Stimulated activated CD4-positive, alpha-beta T cell treated with anti-CD3 and anti-CD28 coated beads, Interleukin-1b, Interleukin-23, amount 100 ng/mL, for 48 hours (primary cell): ENCODE measurements at places on chromosomes 4 and X.

GRCh38 chrX:31649201-31649600 lies 577.4 kb upstream of the FTHL17 start:
- no peak for DNase-seq

DNA sequence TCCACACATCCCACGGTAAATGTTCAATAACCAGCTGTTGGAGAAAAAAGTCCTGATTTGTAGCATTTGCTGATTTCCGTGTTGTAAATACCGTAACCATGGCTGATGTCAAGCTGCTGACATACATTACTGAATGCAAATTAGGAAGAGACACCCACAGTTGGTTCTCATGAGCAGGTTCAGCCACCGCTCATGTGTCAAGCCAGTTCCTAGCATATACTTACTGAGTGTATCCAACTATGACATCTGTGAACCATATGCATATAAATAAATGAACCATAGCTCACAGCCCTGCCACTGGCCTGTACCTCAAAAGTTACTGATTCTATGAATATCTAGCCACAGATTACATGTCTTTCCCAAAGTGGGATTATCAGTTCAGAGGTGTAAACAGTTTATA lies 29.5 kb downstream of the FHDC1 start:
- DNase-seq = no peak

GRCh38 chr4:175147233-175147632 lies 229.1 kb downstream of the ADAM29 start:
- DNase-seq = no peak

DNA sequence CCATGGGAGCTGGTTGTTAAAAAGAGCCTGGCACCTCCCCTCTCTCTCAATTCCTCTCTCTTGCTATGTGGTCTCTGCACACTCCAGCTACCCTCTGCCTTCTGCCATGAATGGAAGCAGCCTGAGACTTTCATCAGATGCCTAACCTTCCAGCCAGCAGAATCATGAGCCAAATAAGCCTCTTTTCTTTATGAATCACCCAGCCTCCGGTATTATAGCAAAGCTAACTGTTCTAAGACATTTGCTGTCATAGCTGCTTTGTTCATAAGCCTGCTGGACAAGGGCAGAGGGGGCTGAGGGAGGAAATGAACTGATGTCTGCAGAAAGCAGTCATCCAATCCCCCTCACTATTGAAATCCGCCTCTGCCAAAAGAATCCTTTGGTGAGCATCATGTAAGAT lies 196.7 kb downstream of the ZNF330 start:
- DNase-seq = no peak

GRCh38 chr4:11397819-11398610 lies 30.7 kb downstream of the HS3ST1 start:
- DNase-seq = no peak

DNA sequence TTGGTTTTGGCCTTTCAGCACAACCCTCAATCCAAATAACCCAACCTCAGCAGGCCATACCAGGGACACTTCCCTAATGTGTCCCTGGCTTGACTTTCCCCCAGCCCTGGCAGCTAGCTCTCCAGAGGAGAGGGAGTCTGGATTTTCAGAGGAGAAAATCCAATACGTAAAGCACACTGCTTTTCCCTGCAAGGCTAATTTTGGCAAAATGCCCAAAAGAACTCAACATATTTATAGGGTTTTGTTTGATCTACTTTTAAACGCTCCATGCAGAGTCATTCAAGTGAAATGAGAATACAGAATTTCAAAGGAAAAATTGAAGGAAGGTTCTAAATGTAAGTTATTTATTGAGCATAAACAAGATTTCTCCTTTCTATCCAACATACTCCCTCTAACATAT lies 167.2 kb downstream of the SH3KBP1 start:
- DNase-seq = no peak

GRCh38 chr4:8517946-8518345 lies 62.2 kb upstream of the GPR78 start:
- DNase-seq = no peak

GRCh38 chrX:124736553-124737270 lies 390.3 kb downstream of the SH2D1A start:
- DNase-seq = peak; percentile 27

DNA sequence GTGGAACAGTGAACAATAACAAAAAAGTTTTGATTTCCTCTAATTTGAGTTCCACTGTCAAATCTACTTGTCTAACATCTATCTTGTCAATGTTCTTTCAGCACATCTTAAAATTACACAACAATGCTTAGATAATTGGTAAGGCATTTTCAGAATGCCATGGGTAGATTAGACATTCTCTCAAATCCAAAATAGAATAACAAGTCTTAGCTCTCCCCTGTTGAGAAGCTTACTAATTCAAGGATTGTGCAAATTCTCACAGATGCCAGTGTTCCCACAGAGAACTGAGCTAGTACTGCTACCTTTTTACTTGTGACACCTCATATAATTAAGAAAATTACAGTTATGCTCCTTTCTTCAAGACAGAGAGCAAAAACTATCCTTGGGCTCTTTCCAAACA lies 2442.0 kb downstream of the PCDH7 start:
- no peak for DNase-seq

DNA sequence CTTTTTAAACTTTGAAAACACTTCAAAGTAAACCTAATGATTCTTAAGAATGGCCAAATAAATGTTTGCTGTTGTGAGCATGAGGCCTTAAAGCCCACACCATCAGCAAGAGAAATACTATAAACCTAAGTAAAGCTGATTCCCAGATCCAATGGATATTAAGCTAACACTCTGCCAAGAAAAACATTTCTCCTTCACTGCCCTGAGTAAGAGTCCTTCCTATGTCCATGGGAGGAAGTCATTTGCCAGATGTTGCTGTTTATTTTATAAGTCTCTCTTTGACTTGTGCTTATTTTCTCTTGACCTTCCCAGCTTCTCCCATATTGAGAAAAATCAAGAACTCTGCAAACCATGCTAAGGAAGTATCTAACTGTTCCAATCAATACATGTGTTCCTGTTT lies 154.3 kb upstream of the EDNRA start:
- no peak for DNase-seq

- DNase-seq = no peak
Measured at GRCh38 chr4:172514011-172514410, 654.6 kb upstream of the GALNT7 start.

GRCh38 chrX:997631-998137 lies 214.8 kb downstream of the CRLF2 start:
- no peak for DNase-seq
